ENCODE measurements at places on chromosomes 13 and 19.

- DNase-seq, result no peak
These were observed 8.6 kb downstream of the PRKCSH start for GRCh38 chr19:11444059-11444458.

DNA sequence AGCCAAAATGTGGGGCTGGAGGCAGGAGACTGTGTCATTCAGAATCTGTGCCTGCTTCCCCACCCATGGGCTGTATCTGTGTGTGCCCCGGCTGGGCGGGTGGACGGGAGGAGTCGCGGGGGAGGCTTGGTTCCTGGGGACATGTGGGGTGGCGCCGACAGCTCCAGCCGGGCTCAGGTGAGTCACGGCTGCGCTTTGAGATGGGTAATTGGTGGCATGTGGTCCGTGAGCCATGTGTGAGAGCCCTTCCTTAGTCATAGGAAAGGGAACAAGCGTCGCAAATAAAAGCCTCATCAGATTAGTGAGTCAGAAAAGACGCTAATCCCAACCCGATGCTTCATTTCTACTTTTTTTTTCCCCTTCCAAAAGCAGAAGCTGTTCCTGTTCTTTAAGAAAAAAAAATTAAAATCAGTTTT is 118.6 kb upstream of the ZNF536 start:
- DNase-seq, result no peak

- peak; percentile 34 for DNase-seq
These were observed at the start of gene CBLC for GRCh38 chr19:44777715-44778347. TSS of gene CBLC (plus strand) at chr19:44777890. CDS start at chr19:44777932, 42 bp downstream.

DNA sequence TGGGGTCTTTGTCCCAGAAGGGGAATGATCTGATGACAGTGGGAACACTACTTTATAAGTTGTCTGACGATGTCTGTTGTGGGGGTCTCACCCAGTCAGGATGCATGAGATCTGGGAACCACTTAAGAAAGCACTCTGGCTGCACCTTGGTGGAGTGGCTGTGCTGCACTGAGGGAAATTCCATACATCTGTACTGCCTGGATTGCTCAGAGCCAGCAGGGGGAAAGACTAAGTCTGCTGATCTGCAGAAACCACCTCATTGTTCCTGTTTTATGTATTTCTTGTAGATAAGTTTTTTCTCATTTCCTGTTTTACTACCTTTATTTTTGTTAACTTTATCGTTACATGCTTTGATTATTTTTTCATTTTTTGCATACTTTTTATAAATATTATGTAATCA is 27.3 kb downstream of the ZNF430 start:
- no peak for DNase-seq

DNA sequence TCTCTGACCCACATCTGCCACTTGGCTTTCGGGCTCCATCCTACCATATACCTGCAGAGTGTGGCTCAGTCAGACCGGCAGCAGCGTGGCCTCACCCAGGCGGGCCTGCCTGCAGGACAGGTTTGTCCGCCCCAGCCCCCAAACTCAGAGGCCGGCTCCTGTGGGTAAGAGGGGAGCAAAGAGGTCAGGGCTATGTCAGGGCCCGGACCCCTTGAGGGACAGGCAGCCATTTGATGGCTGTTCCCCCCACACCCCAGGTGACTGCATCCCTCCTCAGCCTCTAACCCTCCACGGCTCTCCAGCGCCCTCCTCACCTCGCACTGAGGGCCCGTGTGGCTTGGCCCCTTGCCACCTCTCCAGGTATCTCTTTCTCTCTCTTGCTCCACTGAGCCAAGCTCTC is 12.3 kb upstream of the ZBTB32 start:
- no peak for DNase-seq

GRCh38 chr19:46179076-46179759 is 31.2 kb downstream of the IGFL2 start:
- DNase-seq, result no peak

- no peak for DNase-seq
These were observed 1.1 kb upstream of the MVB12A start for GRCh38 chr19:17418710-17419109.

GRCh38 chr19:10226376-10227025 is 4.6 kb downstream of the S1PR2 start:
- DNase-seq, result no peak

DNA sequence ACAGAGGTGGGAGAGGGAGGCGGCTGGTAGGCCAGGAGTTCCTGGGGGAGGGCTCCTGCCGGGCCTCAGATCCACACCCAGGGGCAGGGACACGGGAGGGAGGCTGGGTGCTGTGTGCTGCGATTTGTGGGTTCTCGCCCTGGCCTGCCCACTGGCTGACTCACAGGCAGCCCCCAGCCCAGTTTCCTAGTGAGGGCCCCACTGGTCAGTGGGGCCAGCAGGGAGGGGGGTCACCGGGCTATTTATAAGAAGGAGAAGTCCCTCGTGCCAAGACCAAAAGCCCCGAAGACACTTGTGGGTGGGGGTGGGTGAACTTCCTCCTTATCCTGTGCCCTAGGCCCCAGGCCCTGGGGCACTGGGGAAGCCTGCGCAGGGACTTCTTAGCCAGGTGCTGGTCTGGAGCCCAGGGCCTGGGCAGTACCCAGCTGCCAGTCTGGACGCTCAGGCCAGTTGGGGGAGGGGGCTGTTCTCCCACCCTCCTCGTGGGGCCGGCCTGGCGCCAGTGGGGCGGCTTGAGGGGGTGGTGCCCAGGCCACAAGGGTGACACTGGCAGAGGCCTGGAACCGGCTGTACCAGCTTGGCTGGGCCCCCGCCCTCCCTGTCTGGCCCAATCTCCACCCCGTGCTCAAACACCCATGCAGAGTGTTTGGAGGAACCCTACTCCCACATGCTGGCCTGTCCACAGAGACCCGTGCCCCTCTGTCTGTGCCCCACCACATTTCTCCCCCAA is 5.0 kb upstream of the JUNB start:
- no peak for DNase-seq

DNA sequence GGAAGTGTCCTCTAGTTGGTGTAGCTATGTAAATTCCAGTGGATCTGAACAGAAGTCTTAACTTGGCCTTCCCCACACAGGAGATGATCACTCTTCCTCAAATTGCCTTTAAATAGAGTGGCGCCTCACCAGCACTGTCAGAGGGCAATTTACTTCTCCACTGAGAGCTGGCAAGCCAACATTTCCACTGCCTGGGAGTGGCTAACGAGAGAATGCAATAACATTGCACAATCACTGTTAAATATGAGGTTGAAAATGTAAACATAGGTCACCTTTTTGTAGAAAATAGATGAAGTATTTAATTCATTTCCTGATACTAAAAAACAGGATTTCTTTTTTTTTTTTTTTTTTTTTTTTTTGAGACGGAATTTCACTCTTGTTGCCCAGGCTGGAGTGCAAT is 55.4 kb upstream of the UBL3 start:
- no peak for DNase-seq

DNA sequence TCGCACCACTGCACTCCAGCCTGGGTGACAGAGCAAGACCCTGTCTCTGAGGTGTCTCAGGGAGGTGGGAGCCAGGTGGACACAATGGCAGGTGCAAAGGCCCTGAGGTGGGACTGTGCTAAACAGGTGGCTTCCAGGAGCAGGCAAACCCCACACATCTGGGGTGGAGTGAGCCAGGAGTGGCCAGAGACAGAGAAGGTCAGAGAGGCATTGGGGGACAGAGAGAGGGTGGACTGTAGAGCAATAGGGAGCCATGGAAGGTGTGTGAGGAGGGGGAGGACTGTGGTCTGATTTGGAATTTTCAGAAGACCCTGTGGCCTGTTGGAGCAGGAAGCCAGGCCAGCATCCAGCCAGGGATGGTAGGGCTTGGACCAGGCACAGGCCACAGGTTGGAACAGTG is 4.7 kb downstream of the MEF2B start:
- DNase-seq, result no peak

DNA sequence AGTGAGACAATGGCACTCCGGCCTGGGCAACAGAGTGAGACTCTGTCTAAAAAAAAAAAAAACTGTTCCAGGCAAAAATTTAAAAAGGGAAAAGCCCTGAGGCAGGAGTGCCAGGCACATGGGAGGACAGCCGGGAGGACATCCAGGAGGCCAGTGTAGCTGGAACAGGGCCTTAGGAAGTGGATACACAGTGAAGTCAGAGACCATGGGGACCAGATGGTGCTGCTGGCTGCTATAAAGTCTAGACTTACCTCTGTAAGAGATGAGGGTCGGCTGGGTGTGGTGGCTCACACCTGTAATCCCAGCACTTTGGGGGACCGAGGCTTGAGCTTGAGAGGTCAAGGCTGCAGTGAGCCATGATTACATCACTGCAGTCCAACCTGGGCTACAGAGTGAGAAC is 15.0 kb downstream of the HAS1 start:
- DNase-seq, result no peak

- no peak for DNase-seq
These were observed 14.7 kb downstream of the ALOX5AP start for GRCh38 chr13:30750036-30750435.

- no peak for DNase-seq
These were observed 159.7 kb upstream of the FREM2 start for GRCh38 chr13:38527140-38527539.

DNA sequence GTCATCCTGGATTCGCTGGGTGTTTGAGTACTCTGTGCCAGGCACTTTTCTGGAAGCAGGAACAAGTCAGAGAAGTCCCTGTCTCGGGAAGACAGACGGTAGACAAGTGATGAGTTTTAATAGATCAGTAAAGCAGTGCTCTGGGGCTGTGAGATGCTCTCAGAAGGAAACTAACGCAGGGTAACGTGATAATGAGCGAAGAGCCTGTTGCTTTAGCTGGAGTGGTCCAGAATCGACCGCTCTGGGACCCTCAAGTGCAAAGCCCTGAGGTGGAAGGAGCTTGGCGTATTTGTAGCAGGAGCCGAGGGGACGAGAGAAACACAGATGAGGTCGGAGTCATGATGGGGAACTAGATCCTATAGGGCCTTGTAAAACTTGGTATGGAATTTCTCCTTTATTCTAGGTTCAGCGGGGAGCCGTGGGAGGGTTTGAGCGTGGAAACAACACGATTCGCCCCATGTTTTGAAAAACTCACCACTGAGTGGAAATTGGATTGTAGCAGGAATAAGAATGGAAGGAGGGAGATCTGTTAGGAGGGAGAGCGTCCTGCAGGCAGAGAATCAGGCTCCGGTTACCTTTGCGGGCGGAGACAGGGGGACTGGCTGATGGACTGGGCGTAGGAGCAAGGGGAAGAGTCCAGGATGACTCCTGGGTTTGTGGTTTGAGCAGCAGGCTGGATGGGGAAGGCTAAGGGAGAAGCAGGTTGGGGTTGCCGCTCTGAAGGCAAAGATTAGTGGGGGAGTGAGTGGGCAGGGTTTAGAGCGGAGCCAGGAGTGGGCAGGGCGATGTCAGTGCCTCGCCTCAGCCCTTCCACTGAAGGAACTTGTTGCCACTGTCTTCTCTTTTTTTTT is 763 bp downstream of the POLD1 start:
- DNase-seq, result no peak

- peak; percentile 44 for DNase-seq
These were observed 6.6 kb upstream of the DHDH start for GRCh38 chr19:48926909-48927308.

DNA sequence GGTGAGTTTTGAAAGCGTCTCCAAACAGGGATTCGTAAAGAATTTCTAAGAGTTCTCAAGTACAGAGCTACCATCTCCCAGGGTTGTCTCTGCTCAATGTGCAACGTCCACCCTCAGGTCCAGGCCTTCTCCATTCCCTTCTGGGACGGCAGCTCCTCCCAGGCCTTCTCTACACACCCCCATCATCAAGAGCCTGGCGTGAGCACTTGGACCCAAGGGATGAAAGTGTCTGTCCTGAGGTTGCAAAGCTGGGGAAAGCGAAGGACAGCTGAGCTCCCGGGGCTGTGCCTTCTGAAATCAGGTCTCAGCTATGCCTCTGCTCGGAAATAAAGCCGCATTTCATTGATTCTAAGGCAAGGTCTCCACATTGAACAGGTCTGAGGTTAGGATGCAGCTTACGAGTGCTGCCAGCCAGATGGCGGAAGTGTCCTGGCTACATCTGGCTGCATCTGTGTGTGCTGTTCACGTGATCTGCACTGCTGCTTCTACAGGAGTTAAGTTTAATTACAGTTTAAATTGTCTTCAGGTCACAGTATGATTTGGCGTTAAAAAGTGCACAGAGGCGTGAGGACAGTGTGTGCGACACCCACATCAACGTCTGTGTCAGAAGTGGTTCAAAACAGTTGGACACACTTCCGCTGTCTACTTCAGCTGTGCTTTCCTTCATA is 27.0 kb upstream of the MIER2 start:
- DNase-seq, result no peak

DNA sequence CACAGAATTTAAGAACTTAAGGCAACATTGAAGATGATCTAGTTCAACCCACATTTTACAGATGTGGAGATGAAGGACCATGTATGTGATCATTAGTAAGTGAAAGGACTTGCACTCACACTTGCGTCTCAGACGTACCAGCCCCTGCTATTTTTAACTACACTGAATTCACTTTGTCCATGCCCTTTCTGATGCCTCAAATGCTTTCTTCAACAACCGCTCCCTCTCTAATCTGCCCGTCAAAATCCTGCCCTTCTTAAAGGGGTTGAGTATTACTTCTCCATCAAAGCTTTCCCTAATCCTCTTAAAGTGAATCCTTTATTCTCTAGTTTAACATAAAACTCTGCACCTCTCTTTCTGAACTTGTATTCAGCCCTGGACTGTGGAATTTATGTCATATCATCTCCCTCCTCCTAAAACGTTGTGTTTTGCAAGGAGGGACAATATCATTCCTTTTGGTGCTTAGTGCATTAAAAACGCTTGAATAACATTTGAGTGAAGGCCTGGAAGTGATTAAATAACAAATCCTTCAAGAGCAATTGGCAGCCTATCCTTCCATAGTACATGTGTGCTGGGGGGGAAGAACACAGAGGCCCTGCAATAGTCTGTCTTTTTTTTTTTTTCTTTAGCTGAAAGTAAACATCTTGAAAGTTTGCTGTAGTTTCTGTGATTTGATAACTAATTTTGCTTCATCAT is 493.3 kb downstream of the LMO7 start:
- no peak for DNase-seq

GRCh38 chr13:109738298-109738746 is 48.1 kb downstream of the IRS2 start:
- DNase-seq, result no peak

DNA sequence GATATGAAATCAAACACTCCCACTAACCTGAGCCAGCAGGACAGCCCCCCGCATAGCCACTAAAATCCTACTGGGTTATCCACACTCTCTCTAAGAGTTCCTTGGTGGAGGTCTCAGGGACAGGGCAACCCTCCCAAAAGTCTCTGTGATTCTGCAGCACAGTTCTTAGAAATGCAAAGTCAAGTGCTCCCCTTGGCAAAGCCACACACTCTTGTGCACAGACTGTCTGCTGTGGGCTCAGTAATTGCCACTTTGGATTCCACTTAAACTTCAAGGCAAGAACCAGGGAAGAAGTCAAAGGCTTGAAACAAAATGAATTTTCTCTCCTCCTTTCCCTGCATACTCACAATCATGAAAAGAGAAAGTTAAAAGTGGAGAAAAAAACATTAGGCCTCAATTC is 61.5 kb downstream of the DOCK9 start:
- DNase-seq, result no peak

All from activated CD4-positive, alpha-beta T cell treated with anti-CD3 and anti-CD28 coated beads for 48 hours (primary cell).